HuH-7 (cell line): ENCODE measurements at places on chromosomes 4 and X.

DNA sequence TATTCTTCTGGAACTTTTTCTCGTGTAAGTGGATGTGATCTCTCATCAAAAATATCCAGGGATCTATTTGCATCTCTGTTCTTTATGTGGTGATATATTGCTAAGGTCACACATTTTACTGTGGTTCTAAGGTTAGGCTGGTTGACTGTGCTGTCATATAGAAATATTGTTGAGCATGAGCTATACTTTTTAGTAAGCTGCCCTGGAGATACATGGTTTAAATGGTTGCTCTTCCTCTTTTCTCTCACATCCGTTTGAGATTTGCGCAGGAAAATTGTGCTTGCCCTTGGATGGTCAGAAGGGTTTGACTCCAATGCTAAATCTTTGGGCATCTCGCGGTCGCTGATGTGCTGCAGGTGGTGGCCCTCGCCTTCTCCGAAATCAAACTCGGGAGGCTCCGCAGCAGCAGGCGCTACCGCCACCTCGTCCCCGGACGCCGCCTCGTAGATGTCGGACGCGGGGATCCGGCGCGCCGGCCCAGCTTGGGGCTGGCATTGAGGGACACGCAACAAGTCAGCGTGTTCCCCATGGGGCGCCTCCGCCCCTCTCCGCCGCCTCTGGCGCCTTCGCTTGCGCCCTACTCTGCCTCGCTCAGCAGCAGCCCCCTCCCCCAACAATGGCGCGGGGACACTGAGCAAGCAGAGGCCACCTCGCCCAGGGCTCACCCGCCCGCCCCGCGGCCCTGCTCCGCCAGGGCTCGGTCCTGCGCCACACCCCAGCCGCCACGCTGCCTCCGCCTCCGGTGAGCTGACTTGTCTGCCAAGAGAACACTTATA lies 154.5 kb downstream of the MSN start:
- no peak for DNase-seq

- DNase-seq = no peak
Observed at GRCh38 chrX:37904833-37905232, 57.5 kb upstream of the DYNLT3 start.

- DNase-seq = no peak
Observed at GRCh38 chr4:148166132-148166591, 276.1 kb downstream of the NR3C2 start.

- DNase-seq = no peak
Observed at GRCh38 chrX:70973221-70973620, 42.3 kb upstream of the SLC7A3 start.

- DNase-seq = no peak
Observed at GRCh38 chrX:45261471-45261870, 60.8 kb upstream of the DIPK2B start.

GRCh38 chr4:8045909-8046308 lies 106.2 kb upstream of the AFAP1 start:
- DNase-seq = no peak

DNA sequence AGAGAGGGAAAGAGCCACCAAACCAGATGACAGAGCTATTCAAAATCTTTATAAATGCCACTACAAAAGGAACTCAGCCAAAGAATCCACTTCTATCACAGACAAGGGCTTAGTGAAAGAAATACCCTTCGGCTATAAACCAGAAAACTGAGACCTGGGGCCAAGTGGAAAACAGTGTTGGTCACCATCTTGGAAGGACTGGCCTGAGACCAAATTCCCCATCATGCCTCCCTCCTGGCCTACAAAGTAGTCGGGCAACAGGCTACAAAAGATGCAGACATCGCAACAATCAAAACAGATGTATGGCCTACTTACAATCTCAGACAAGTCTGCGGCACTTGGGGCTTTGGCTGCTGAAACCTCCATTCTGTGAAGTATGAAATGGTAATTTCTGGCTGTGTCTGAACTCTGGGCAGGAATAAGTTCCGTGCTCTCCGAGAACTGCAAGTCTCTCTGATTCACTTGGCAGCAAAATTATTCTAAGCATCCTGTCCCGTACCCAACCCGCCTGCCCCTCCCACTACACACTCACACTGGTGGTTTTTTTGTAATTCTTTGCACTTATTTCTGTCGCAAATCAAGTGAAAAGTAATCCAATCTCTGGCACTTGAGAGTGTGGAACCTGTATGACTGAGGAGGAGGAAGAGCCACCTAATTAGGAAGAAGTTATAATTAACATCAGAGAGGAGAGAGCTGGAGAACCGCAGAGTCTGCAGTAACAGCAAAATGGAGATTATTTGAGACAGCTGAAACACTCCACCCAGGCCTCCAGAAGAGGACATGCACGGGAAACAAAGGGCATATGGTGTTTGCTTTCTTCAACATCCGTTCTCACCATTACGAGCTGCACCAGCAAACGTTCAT lies 87.8 kb downstream of the SH3KBP1 start:
- DNase-seq = no peak

DNA sequence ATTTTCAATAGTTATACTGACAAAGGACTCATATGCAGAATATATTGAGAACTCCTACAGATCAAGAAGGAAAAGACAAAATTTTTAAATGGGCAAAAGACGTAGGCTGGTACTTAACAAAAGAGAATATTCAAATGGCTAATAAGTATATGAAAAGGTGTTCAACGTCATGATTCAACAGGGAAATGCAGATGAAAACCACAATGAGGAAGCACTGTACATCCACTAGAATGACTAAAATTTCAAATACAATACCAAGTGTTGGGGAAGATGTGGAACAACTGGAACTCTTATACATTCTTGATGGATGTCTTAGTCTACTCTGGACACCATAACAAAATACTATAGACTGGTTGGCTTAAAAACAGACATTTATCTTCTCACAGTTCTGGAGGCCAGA lies 1.3 kb upstream of the MRFAP1L1 start:
- no peak for DNase-seq

- DNase-seq = no peak
Observed at GRCh38 chrX:134470013-134470412, 10.0 kb downstream of the HPRT1 start.

- no peak for DNase-seq
Observed at GRCh38 chrX:643911-644303, 13.3 kb downstream of the SHOX start.

GRCh38 chr4:109675181-109675580 lies 28.1 kb downstream of the CASP6 start:
- DNase-seq = no peak

GRCh38 chr4:10276152-10276551 lies 159.6 kb upstream of the WDR1 start:
- DNase-seq = no peak

DNA sequence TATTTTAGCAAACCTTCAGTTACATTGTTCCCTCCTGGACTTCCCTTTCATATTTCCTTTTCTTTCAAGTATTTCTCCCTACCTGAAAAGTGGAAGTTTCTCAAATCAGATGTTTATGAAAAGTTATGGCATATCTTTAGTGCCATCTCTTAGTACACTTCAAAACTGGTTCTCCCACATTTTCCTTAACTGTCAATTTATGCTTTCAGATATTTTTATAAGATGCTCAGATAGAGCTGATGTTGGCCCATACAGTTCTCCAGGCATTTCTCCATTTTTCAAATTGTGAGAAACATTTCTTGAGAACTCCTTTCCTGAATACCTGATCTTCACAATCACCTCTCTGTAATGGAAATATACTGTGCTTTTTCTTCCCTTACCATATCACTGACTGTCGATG lies 32.5 kb upstream of the AP1AR start:
- no peak for DNase-seq

GRCh38 chr4:181364504-181364903 lies 878.7 kb upstream of the TENM3 start:
- DNase-seq = no peak

DNA sequence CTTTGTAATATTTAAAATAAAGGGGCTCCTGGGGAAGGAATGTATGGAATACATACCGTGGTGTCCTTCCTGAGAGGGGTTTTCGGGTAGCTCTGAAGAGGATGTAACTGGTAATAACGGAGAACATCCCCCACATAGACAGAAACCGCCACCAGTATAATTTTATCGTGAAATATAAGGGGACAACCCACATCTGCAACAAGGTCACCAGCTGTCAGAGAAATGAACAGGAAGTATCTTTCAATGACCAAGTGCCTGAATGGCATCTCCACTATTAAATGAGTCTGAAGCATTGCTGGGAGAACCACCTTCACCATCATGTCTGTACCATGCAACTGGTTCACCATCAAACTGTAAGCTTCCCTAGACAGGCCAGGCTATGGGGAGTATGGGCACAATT lies 31.7 kb downstream of the RNF175 start:
- DNase-seq = no peak

GRCh38 chrX:104749951-104750610 lies 184.1 kb downstream of the IL1RAPL2 start:
- no peak for DNase-seq

DNA sequence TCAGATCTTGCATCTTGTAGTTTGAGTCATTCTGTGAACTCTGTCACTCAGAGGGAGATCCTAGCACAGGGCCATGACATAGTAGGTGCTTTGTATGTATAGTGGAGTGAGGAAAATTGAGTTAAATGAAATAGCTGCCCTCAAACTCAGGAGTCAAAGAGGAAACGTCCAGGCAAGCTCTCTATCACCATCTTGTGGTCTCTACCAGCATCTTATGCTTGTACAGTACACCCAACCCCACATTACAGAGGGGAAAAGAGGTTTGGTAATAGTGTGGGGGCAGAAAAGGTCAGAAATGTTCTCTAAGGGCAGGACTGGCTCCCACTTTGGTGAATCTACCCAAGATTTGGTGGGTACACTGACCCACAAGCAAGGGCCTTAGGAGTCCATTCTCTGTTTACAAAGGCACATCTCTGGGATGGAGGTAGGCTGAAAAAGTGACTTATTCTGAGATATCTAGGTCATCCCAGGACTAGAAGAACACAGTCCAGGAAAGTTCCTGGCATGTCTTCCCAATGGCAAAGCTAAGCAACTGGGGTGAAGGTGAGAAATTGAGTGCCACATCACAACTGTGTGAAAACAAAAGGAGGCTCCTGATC lies 131.8 kb downstream of the OR13H1 start:
- peak; percentile 32 for DNase-seq

GRCh38 chr4:76256968-76257367 lies 5.4 kb downstream of the FAM47E start:
- no peak for DNase-seq

GRCh38 chr4:109465069-109465468 lies 31.5 kb downstream of the SEC24B start:
- DNase-seq = no peak

GRCh38 chr4:146550161-146550560 lies 28.4 kb upstream of the SLC10A7 start:
- DNase-seq = no peak

GRCh38 chrX:69038816-69039215 lies 126.4 kb downstream of the PJA1 start:
- no peak for DNase-seq

DNA sequence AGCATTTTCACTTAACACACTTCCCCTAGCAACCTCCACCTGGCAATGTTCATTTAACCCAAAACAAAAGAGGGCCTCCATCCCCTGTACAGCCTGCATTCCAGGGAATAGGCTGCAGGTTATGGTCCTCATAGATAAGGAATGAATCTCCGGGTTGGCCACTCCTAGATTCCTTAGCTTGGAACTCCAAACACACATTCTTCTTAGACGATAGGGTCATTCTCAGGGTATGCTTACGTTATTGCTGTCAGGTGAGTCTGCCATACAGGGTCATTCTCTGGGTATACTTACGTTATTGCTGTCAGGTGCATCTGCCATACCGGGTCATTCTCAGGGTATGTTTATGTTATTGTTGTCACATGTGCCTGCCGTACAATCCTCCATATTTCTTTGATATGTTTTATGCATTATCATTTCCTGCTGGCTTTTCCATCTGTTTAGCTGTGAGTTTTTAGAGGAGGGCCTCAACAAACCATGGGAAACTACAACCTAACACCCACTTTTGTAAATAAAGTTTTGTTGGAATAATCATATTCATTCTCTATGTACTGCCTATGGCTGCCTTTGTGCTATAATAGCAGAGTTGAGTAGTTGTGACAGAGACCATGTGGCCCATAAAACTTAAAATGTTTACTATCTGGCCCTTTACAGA lies 8.2 kb upstream of the AFF1 start:
- DNase-seq = no peak

GRCh38 chrX:45524296-45524695 lies 323.6 kb upstream of the DIPK2B start:
- no peak for DNase-seq

- no peak for DNase-seq
Observed at GRCh38 chr4:71907071-71907470, 123.2 kb upstream of the GC start.
